Stimulated activated CD4-positive, alpha-beta T cell treated with anti-CD3 and anti-CD28 coated beads, Interleukin-1b, Interleukin-23, amount 100 ng/mL, for 4 hours (primary cell): ENCODE measurements at places on chromosomes 4 and X.

DNA sequence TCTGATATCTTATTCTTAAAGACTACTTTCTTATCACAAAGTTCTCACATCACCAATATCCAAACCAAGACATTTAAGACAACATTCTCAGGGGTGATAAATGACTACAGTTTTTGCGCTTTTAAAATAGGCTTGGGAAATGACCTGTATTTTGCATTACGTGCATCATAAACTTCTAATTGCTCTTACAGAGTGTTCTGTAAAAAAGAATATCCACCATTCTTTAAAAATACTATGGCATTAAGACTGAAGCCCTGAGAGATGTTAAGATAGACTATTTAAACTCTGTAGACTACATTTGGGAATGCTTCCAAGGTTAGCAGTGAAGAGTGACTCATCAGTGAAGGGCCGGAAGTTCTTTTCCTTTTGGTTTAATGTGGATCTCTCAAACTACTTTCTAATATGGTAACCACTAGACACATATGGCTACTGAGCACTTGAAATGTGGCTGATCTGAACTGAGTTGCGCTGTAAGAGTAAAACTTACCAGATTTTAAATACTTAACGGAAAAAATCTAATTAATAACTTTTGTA lies 518.8 kb upstream of the FTHL17 start:
- no peak for DNase-seq

DNA sequence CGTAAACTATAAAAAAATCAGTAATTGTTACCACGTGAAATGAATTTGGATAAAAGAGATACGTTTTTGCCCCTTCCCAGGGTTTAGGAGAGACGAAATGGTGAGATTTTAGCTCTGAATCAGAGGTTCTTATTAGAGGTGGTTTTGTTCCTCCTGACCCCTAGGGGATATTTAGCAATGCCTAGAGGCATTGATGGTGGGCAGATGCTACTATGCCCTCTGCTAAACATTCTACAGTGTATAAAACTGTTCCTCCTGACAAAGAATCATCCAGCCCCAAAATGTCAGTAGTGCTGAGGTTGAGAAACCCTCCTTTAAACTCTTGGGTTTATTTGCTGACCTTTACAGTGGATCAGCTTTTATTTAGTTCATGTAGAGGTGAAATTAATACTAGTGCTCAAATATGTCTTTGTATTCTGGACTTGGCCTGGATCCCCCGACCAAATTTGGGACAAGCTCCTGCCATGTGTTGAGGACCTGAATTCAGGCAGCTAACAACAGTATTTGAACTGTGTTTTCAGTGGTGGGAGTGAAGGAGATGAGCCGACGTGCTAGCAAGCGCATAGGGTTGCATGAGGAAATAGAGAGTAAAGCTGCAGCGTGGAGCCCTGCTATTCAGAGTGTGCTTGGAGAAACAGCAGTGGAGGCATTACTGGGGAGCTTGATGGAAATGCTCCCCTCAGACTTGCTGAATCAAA lies 126.1 kb downstream of the PTTG2 start:
- DNase-seq: no peak

DNA sequence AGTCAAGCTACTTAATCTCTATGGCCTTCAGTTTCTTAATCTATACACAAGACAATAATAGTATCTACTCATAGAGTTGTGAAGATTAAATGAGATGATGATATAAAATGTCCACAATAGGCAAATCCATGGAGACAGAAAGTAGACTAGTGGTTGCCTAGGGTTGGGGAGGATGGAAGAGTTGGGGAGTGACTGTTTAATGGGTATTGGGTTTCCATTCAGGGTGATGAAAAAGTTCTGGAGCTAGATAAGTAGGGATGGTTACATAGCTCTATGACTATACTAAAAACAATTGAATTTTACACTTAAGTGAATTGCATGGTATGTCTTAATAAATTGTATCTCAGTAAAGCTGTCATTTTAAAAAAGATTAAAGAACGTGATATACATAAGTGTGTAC lies 35.7 kb downstream of the BCORL1 start:
- DNase-seq: no peak

GRCh38 chr4:70925899-70926635 lies 23.9 kb downstream of the MOB1B start:
- no peak for DNase-seq
